ENCODE measurements at places on chromosomes 4 and X.

DNA sequence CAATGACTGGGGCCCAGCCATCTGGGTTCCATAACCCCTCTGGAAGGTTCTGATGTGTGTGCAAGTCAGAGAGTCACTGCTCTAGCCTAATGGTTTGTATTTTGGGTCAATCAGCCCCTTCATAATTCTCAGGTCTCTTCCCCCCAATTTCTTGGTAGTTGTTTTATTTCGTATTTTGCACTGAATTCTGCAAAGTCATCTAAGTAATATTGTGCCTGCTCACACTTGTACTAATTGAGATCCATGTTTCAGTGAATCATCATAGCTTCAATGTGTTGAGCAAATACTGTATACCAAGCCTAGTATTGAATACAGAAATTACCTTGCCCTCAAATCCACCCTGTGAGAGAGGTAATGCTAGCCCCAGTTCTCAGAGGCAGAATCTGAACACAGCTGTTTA is 28.0 kb upstream of the TBL1X start:
- no peak for DNase-seq

- DNase-seq: no peak
Measured at GRCh38 chrX:111013778-111014455, 82.1 kb upstream of the PAK3 start.

- DNase-seq: no peak
Measured at GRCh38 chrX:24133312-24133711, 16.2 kb upstream of the ZFX start.

DNA sequence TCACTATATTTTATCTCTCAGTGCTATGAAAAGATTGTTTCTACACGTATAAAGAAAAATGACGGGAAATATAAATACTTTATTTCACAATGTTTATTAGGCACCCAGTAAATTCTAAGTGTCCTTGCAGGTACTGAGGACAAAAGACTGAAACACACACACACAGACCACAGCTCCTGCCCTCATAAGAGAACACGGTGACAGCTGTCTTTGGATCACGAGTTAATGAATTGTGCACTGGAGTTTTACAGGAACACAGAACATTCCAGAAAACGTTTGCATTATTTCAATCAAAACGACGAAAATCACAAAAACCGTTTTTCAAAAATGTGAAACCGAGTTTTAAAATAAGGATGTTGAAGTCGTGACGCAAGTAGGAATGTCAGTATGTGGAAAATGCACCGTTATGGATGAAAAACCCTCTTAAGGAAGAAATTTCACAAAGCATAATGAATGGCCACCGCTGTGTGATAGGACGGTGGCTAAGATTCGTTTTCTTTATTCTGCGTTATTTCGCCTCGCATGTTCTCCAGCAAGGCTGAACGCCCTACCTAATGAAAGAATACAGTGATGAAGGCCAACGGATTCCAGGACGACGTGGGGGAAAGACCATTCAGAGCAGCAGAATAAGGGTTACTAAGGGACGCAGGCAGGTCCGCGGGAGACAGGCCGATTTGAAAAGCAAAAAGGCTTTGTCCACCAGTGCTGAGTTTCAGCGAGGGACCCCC is 24.2 kb downstream of the FAM156A start:
- no peak for DNase-seq

- no peak for DNase-seq
Measured at GRCh38 chrX:146934256-146934655, 119.7 kb upstream of the CXorf51A start.

DNA sequence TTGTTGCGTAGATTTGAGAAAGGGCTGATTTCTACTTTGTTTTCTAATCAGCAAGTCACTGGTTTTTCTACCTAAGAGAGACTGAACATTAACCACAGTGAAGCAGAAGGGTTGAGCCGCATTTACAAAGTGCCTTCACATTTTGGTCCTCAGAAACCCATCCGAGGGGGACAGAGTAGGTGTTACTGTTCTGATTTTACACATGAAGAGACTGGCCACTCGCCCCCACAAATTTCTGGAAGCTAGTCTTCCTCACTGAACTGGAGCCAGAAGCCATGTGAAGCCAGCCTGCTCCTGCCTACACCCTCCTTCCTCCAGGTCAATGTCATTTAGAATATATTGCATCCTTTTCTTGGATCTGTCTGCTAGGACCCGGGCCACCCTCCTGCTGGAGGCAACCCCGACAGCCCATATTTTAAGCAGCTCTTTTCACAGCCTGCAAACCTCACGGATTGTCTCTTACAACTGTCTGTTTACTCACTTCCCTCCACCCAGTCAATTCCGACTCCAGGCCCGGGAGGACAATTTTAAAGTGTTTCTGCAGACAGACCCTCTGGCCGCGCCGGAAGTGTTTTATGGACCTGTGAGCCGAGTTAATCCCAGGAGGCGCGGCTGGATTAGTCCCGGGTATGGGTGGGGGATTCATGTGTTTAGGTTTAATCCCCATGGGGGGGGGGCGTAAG is 73.2 kb upstream of the BCOR start:
- no peak for DNase-seq

DNA sequence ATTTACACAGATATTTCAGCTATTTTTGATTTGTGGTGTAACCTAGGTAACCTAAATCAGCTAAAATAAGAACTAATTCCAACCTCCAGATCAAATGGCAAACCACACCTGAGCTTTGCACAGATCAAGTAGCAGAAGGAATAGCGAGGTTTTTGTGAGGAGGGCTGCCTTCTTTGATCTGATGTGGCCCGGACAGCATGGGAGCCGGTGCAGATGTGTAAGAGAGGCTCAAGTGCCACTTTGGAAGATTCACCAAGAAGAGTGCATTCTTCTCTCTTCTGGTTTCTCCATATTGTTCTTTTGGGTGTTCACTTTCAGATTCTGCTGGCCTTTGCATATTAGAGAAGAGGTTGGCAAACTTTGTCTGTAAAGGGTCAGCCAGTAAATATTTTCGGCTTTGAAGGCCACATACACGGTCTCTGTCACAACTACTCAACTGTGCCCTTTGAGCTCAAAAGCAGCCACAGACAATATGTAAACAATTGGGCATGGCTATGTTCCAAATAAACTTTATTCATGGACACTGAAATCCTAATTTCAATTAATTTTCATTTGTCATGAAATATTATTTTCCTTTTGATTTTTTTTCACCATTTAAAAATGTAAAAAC is 78.9 kb upstream of the FAM9C start:
- DNase-seq: no peak

DNA sequence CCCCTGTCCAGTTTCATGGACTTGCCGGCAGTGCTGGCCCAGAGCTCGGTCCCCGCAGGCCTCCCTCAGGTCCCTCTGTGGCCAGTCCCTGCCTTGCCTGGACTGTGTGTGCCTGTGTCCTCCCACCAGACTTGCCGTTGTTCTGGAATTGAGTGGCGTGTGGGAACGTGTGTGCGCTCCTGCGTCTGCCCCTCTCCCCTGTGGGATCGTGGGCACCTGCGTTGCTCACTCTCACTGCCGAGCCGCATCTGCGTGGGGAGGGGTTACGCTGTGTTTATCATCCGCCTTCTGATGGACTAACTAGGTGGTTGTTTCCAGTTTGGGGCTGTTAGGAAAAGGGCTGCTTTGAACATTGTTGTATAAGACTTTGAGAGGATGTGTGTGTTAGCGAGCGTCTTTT is 21.2 kb downstream of the PCGF3 start:
- DNase-seq: no peak

- DNase-seq: no peak
Measured at GRCh38 chrX:15679246-15679645, 14.6 kb upstream of the CLTRN start.

- DNase-seq: no peak
Measured at GRCh38 chr4:112284662-112285411, 867 bp downstream of the TIFA start.

DNA sequence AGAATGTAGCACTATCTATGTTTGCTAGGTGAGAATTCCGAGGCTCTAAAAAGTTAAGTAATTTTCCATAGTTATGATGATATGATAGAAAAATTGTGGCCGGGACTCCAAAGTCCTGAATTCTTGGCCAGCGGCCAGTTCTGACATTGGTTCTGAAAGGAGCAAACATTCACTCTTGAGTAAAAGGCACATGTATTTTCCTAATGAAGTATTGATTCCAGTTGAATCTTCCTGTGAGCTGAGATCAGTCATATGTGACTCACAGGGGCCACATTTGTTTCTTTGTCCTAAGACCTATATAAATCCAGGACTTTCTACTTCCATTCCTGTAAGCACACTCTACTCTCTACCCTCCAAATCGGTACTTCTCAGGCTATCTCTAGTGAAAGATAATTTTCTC is 349.9 kb downstream of the BMPR1B start:
- DNase-seq: no peak

- no peak for DNase-seq
Measured at GRCh38 chr4:180190382-180190781, 2052.8 kb upstream of the TENM3 start.

- no peak for DNase-seq
Measured at GRCh38 chrX:56219700-56220099, 12.5 kb upstream of the KLF8 start.

GRCh38 chr4:72744103-72744725 is 175.2 kb upstream of the ADAMTS3 start:
- DNase-seq: no peak

- no peak for DNase-seq
Measured at GRCh38 chrX:10841579-10841978, 221.2 kb upstream of the MID1 start.

GRCh38 chrX:26918631-26919030 is 544.5 kb downstream of the PPP4R3C start:
- no peak for DNase-seq

- DNase-seq: no peak
Measured at GRCh38 chr4:147122685-147123084, 177.0 kb upstream of the TTC29 start.
